Left ventricle myocardium inferior (tissue), 1 donor: ENCODE measurements at places on chromosomes 7 and 10.

GRCh38 chr10:77417359-77417758, 220.2 kb downstream of the KCNMA1 start:
- no peak for DNase-seq

DNA sequence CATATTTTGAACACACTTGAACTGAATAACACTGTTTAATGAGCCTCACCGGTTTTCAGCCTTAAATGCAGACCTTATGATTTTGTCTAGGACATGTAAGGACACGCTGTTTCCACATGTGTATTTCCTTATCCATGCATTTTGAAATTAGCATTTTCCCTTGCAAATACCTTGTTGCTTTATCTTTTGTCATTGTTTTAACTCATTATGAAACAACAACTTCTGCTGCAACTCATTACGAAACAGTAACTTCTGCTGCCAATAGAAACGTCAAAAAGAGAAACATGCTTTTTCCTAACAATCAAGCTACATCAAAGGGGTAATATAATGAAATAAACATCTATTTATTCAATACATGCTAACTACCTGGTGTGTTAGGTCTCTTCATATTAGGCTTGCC, 322.0 kb downstream of the AGMO start:
- no peak for DNase-seq

DNA sequence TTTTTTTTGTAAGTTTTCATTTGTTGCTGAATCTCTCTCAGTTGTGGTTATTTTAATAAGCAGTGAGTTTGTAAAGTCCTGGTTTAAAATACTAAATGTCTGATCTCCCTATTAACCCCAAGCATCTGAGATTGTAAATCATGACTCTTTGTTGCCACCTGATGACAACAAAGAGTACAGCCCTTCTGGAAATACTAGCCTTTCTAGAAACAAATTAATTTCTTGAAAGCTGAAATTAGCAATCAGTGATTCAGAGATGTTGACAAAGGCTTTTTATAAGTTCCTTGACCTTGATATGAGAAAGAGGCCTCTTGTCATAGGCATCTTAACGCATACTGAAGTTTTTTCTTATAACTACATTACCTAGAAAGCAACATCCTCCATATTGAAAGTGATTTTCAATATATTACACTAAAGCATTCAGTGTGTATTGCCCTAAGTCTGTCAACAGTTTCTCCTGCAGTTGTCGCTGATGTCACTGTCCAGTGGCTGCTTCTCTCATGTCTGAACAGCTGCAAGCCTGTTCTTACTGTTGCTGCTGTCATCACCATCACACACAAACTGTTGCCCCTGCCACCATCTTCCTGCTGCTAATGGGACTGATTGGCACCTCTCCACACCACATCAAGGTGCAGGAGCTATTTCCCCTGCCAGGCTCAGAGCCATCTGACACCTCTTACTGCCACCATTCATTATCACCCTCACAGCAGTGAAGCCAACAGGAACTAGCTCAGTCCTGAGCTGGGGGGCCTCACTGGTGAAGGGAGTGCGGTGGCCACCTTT, 95.1 kb upstream of the LRGUK start:
- DNase-seq, result peak; percentile 24

DNA sequence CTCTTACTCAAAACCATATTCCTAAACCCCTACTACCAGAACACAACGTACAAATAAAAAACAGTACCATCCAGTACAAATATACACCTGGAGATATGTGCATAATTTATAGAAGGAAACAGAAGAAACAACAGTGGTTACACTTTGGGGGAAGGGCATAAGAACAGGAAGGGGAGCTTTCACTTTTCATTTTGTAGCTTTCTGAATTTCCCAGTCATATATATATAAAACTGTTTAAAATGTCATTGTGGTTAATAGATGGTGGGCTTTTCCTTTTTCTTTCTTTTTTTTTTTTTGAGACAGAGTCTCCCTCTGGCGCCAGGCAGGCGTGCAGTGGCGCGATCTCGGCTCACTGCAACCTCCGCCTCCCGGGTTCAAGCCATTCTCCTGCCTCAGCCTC, 47.2 kb downstream of the MALSU1 start:
- no peak for DNase-seq

GRCh38 chr7:51666751-51667150, 350.1 kb upstream of the COBL start:
- no peak for DNase-seq

GRCh38 chr10:8112230-8112905, 57.9 kb downstream of the GATA3 start:
- no peak for DNase-seq

DNA sequence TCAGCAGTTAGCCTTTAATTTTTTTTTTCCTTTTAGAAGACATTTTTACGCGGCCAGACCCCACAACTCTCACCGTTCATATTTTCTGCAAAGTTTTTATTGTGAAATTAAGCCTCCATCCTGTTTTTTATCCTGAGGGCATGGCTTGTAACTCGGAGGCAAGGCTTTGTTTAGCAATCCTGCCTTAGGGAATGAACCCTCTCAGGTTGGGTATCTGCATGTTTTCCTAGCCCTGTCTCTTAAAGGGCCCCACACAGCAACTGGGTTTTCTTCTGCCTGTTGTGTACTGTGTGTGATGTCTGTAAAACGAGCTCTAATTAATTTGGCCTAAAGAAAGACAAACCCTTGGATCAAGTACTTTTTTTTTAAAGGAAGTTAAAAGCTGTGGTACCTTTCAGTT, 130.2 kb upstream of the COBL start:
- no peak for DNase-seq

DNA sequence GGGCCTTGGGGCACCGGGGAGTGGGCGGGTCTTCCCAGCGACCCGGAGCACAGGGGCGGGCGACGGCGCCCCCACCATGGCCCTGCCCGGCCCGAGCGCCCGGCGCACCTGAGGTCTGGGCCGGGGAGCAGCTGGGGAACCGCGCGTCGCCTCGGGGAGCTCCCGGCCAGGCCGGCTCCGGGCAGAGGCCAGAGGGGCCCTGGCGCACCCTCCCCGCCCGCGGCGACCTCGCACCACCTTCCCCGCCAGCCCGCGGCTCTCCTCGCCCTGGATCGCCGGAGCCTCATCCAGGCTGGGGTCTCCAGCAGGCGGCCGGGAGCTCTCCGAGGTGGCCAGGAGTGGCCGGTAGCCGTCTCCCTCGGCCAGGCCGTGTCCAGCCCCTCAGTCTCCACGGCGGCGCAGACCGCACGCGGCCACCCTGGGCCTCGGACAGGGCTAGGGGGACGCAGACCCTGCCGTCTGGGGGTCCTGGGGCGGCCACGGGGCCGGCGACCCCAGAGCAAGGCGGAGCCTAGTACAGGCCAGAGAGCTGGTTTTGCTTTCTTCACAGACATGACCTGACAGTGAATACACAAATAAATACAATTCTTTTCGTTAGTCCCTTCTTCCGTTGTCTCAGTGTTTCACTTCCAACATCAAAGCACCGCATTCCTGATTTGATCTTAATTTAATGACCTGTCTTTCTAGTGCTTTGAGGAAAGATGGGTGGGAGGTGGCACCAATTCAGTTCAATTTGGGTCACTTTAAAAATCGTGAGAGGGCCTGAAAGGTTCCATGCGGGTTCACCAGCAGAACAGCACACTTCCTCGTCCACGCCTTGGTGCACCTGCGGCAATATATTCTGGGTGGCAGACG, 356.9 kb downstream of the DNAJB6 start:
- DNase-seq, result no peak
